Panc1 (cell line): ENCODE measurements at places on chromosomes 1 and 21.

DNA sequence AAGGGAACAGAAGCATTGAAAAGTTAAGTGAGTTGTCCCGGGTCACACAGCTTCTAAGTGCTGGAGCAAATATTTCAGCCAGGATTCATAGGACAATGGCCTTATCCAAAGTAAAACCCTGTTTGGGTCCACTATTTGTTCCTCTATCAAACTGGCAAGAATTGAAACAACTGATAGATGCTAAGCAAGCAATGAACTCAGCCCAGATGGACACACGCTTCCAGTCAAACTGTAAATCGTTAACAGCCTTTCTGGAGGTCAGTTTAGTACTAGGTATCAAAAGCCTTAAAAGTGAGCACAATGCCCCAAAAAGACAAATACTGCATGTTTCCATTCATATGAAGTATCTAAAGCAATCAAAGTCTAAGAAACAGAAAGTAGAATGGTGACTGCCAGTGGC lies 779 bp upstream of the SVBP start:
- DNase-seq: no peak

DNA sequence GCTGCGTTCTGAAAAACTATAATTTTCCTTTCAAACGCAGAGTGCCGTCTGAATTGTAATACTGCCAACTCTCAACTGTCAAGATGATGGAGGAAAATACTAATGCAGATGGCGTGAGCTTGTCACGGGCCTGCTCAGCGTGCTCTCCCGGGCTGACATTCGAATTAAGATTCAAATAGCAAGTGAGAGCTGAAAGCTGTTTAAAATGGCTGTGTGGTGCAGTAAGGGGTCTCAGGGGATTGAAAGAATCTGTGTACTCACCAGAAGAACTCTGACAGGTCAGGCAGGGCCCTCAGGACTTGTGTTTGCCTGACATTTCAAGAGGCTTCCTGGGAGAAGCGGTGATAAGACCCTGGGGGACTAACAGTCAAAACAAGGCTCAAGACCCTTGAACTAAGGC lies 33.1 kb downstream of the ZMYND12 start:
- no peak for DNase-seq

- DNase-seq: no peak
Observed at GRCh38 chr1:90534663-90535295, 182.3 kb downstream of the BARHL2 start.

DNA sequence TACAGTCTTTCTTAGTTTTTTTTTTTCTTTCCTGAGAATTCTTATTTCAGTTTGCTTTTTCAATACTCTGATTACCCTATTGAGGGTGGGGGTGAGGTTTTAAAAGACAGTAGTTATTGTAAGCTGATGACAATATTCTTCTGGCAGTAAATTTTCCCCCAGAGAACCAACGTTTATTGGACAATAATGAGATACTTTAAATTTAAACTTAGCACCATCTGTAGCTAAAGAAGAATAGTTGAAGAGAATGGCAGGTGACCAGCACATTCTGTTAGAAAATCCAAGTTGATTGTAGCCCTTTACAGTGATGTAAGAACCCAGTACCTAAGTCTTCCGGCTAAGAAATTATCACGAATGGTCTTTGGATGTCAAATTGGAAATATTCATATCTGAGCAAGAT lies 364.6 kb upstream of the LYPLAL1 start:
- no peak for DNase-seq

DNA sequence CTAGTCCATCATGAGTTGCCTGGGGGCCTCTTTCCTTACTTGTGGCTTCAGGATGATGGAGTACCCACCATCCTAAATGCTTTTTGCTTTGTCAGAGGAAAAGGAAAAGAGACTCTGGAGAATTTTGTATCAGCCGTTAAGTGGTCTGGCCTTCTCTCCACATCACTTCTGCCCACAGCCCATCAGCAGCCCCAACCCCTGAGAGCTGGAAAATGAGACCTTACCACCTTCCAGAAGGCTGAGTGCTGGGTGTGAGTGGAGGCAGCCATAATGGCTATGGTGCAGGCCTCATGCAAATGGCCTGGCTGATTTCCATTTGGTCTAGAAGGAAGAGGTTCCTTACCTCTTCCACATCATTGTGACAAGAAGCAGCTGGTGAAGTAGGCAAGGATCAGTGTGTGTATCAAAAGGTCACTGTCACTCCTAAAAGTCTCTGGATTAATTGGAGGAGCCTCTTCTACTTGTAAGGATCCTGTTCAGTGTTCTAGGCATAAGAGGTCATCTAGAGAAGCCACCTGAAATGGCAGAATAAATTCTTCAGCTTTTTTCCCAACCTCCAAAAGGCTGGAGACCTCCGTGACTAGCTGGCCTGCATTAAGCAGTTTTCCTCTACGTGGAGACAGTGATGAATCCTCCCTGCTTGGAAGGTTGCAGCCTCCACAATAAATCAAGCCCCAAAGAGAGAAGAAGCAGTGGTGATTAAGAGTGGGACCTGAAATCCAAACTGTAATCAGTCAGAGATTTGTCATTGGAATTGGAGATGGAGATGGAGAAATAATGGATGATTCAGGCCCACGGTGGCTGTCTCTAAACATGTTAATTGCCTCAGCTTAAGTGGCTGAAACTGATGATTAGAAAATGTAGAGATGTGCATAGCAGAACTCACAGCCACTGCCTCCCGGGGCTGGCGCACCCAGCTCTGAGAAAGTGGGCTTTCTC lies 111.5 kb downstream of the CNIH3 start:
- DNase-seq: no peak
